ENCODE measurements at places on chromosomes 6 and 20.

- no peak for DNase-seq
Observed at GRCh38 chr20:11511821-11512220, 405.9 kb upstream of the BTBD3 start.

- no peak for DNase-seq
Observed at GRCh38 chr6:126015863-126016262, 29.5 kb downstream of the TRMT11 start.

DNA sequence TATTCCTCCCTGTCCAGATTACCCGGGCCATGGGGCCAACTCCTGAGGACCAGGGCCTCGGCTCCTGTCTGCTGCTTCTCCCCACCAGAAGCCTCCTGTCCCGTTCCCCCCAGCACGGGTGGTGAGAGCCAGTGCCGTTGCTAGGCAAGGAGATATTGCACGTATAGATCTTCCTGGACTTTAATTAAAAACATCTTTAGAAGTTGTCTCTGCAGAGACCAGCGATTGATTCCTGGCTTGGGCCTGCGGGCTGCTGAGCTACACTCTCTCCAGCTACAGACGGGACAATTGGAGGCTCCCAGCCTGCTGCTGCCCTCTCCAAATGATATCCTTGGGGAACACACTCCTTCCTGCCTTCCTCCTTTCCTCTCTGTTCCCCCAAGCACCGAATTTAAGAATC lies 74.6 kb downstream of the CDH22 start:
- DNase-seq = no peak

- DNase-seq = no peak
Observed at GRCh38 chr6:113047932-113048331, 700.8 kb downstream of the RFPL4B start.

DNA sequence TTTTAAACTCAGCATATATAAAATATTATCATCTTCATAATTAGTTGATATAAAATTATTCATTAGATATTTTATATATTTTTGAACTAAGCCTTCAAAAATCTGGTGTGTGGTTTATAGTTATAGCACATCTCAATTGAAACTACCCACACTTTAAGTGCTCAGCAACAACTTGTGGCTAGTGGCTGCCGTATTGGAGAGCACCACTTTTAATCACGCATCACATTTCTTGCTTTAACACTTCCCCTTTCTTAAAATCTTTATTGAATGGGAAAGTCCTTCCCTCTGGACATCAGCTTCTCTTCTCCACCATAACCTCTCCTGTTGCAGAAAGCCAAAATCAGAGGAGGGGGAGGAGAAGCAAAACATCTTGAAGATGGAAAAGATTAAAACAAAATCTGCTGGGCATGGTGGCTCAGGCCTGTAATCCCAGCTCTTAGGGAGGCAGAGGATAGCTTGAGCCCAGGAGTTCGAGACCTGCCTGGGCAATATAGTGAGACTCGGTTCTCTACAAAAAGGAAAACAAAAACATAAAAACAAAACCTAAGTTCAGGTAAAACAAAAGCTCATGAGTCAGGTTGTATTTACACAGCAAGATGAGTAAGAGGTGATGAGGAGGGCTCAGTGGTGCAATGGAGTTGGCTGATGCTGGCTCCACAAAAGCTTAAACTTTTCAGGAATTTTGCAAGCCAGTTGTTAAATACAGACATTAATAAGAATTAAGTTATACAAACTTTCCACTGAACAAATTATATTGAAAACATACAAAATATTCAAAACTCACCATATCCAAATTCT lies 237.0 kb upstream of the SUPT3H start:
- DNase-seq = no peak

DNA sequence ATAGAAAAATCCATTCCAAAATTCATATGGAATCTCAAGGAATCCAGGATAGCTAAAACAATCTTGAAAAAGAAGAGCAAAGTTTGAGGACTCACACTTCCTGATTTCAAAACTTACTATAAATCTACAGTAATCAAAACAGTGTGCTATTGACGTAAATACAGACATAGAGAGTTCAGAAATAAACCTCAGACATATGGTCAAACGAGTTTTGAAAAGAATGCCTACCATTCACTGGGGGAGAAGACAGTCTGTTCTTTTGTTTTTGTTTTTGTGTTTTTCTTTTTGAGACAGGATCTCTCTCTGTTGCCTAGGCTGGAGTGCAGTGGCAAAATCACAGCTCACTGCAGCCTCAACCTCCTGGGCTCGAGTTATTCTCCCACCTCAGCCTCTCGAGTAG lies 25.3 kb upstream of the PROKR2 start:
- no peak for DNase-seq

DNA sequence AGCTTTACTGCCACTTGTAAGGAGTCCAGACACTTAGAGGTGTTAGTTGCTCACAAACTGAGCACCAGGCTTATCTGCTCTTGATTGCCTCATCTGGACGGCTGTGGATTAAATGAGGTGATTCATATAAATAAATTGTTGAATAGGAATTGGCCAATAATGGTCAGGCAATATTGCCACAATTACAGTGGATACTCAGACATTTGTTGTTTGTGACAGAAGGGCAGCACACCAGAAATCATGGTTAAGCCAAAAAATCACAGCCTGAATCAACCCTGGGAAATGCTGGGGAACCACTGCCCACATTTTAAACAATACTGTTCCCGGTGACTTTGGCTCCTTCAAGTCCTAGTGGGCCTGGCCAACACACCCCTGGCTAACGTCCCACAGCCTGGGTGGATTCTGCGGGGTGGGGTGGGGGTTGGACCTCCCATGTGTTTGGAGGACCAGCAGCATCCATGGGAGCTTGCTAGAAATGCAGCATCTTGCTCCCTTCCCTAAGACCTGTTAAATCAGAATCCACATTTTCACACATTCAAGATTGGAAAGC lies 29.5 kb upstream of the SPDEF start:
- no peak for DNase-seq

Data from stimulated activated CD4-positive, alpha-beta T cell treated with anti-CD3 and anti-CD28 coated beads, Interleukin-4, amount 100 ng/mL, for 4 hours (primary cell).